ENCODE measurements at places on chromosomes 16 and 17.

- peak; percentile 70 for DNase-seq
These were observed at the start of gene CDH11 for GRCh38 chr16:65121870-65122723. Gene CDH11 (minus strand): TSS chr16:65122063. CDS start chr16:65004869, 117,194 bp downstream.

DNA sequence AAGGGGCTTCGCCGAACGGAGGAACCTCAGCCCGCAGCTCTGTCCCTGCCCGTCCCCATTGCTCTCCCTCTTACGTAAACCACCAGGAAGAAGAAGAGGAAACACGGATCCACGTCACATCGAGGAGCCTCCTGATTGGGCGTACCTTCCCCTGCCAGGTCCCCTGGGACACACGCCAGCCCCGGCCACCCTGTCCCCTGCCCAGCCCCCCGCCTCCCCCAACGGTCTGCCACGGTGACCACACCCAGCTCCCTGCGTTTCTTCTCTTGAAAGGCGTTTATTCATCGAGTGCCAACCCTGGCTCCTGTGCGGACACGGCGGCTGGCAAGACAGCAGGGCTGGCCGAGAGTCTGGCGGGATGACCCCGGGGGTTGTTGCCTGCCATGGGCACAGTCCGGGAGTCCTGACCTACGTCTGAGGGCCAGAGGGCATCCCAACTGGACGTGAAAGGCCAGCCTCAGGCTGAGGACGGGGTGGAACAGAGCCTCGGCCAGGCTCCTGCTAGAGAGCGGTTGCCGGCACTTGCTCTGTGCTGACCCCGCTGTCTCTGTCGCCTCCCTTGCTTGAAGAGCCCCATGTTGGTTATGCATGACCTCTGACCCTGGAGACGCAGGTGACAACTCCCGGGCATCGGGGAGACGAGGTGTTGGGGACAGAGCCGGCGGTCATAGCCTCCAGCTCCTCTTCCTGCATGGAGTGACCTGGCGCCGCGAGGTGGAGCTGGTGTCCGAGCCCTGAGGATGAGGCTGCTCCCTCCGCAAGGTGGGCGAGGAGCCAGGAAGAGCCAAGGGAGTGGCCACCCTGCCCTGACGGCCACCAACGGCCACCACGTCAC, 40.5 kb upstream of the ACSF3 start:
- DNase-seq = no peak

DNA sequence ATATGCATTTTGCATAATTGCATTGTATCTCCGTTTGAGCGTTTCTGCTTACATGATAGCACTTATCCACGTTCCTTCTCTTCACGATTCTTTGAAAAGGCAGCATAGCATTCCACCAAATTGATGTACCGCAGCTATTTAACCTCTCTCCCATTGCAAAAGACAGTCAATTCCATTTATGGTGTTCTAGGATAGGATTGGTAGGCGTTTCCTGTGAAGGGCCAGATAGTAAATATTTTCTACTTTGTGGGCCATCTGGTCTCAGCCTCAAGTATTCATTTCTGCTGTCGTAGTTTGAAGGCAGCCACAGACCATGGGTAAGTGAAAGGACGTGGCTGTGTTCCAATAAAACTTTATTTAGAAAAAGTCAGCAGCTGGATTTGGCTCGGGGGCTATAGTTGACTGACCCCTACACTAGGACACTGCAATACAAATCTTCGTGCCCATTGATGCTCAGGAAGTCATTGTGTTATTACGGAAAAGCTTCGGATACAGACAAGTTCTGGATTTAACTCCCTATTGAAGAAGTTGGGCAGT, 10.1 kb downstream of the SNX29 start:
- no peak for DNase-seq

GRCh38 chr16:30786936-30787612, at the start of gene ZNF629:
Gene ZNF629 (minus strand): TSS chr16:30787205. CDS start chr16:30784482, 2,723 bp downstream.
- peak; percentile 78 for DNase-seq

DNA sequence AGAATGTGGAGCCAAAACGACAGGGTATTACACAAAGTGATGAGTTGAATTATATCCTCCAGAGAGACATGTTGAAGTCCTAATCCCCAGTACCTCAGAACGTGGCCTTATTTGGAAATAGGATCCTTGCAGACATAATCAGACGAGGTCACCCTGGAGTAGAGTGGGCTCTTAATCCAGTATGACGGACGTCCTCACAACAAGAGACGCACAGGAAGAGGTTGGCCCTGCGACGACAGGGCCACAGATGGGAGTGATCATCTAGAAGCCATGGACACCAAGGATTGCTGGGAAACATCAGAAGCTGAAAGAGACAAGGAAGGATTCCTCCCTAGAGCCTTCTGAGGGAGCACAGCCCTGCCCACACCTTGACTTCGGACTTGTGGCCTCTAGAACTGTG, 142.4 kb upstream of the AXIN2 start:
- DNase-seq = no peak

DNA sequence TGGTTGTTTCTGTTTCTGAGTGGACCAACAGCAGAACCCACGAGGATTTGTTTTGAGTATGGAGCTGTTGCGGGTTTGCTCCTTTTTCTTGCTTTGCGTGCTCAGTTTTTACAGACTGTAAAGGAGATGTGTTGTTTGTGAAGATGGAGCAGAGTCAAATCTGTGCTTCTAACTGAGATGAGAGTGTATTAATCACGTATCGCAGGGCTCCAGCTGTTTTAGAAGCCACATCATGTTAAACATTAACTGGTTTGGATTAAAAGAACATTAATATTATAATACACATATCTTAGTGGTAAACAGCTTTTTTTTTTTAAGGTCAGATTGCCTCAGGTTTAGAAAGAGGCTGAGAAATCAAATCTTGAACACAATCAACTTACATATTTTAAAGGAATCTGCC, 69.4 kb downstream of the YPEL2 start:
- no peak for DNase-seq

DNA sequence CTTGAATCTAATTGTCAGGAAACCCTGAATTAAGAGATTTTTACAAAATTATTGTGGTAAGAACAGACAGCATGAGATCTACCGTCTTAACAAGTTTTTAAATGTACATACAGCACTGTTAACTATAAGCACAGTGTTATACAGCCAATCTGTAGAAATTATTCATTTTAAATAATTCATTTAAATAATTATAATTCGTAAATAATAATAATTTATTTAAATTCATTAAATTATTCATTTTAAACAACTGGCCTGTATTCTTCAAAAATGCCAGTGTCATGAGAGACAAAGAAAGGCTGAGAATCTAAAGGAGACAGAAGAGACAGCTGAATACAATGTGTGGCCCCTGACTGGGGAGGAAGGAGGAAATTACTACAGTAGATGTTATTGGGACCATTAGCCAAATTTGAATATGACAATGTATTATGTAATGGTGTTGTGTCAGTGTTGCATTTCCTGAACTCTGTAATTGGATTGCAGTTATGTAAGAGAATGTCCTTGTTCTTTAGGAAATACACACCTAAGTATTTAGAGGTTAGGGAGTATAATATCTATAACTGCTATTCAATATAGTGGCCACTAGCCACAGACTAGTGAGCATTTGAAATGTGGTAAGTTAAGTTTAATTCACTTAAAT, 2.3 kb downstream of the RSAD1 start:
- DNase-seq = no peak

- no peak for DNase-seq
These were observed 10.0 kb downstream of the TUFM start for GRCh38 chr16:28835864-28836760.

GRCh38 chr16:82329504-82330192, 159.6 kb upstream of the MPHOSPH6 start:
- no peak for DNase-seq

DNA sequence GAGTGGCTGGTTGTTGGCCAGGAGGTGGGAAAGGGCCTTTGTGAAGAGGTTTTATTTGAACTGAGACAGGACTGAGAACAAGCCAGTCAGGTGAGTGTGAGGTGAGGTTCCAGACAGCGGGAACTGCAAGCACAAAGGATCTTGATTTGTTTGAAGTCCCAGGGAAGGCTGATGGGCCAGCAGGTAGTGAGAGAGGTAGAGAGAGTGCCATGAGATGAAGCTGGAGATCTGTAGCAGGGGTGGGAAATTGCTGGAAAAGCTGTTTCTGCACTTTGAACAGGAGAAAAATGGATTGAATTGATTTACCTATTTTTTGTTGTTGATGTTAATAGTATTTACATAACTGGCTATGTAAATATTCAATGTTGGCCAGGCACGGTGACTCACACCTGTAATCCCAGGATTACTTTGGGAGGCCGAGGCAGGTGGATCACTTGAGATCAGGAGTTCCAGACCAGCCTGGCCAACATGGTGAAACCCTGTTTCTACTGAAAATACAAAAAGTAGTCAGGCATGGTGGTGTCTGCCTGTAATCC, 7.7 kb upstream of the DCTPP1 start:
- DNase-seq = no peak

DNA sequence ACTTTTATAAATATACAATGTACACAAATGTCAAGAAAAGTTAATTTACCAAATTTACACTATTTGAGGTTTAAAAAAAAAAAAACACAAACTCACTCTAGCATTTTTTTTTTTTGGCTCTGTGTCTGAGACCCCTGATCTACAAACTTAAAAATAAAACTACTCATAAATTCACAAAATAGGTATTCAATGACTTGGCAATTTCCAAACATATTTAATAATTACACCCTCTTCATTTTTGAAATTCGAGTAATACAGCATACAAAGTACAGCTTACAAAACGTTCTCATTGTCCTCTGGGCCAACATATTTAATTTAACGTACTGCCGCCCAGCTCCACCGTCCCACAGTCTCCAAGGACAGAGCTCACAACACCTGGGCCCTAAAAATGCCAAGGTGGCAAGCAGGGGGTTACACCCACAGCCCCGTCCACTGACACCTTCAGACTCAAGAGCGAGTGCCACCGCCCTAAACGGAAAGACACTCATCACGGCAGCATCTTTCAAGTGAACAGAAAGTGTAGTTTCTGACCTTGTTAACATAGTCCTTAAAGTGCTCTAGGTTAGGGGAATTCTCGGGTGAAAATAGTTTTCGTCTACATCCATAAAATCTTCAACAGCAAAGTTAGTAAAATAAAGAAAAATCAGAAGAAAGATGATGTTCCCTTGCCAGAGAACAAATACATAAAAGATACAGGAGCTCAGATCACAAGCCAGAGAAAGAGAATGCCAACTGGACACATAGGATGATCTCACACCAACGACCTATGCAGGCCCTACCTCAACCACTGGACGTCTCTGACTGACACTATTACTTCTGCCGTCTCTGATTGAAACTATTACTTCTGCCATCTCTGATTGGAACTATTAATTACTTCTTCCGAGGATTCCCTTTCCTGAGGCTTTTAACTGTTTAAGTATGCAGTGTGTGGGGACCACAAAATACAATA, 4.2 kb downstream of the ADCY9 start:
- no peak for DNase-seq

- no peak for DNase-seq
These were observed 84.6 kb upstream of the GRIN2A start for GRCh38 chr16:10266809-10267208.

DNA sequence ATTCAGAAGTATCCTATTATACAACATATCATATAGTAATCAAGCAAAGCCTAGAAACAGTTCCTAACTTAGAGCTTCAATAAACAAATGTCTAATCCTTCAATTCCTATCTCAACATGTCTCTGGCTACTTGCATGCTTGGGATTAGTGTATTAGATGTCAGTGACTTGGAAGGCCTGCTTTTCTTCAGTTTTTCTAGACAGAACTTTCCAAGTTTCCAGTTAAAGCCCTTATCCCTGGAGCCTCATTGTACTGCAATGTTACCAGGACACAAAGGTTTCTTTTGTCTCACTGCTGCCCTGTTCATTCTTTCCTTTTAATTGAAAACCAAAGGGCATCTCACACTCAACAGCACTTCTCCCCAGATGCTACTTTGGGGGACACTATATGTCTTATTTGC, 16.5 kb downstream of the PSME3IP1 start:
- DNase-seq = no peak

DNA sequence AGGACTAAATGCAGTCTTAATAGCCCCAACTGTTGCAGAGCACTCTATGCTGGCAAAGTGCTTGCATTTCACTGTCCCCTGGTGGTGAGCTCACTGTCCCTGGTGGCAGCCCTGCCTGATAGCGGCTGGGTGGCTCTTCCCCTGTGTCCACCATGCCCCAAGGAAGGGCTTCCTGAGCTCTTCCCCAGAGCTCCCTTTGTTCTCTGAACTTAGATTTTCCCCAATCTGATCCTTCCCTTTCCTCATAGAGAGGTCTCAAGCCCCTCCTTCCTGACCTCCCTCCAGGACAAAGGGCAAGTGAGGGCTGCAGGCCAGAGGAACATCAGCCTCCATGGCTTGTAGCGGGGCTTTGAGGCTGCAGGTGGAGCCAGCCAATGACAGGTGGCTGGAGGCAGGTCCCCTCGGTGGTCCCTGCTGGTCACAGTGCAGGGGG, 17.0 kb downstream of the BEAN1 start:
- no peak for DNase-seq

DNA sequence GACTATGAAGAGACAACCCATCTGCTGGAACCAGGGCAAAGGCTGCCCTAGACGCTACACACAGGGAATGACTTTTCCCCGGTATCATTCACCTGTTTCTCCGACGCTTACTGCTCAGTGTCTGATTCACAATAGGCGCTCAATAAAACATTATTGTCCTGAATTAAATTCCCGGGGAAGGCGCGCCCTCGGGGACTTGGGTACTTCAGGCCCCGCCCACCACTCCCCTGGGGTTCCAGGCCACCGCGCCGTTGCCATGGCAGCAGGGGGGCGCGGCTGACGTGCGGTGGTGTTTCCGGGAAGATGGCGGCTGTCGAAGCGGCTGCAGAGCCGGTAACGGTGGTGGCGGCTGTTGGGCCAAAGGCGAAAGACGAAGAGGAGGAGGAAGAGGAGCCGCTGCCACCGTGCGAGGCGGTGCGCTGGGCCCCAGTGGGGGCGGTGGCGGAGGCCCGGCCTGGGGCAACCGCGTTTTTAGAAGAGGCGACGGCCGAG, at the start of gene RUNDC1:
RUNDC1 (plus strand) TSS at position 292 of the 492 bp plus-strand sequence; CDS start at position 304, 12 bp downstream.
- DNase-seq = peak; percentile 97

DNA sequence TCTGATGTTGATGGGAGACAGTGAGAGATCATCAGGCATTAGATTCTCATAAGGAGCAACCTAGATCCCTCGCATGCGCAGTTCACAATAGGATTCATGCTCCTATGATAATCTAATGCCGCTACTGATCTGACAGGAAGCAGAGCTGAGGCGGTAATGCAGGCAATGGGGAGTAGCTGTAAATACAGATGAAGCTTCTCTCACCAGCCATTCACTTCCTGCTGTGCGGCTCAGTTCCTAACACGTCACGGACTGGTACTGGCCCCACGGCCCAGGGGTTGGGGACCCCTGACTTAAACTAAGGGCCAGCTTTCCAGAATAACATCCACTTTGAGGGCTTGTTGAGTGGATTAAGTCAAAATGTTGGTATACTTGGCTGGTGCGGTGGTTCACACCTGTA, 2.6 kb upstream of the TMEM219 start:
- no peak for DNase-seq

GRCh38 chr16:88367560-88367959, 15.2 kb upstream of the ZNF469 start:
- DNase-seq = peak; percentile 22

- DNase-seq = no peak
These were observed 9.8 kb upstream of the RFFL start for GRCh38 chr17:35073183-35073790.

GRCh38 chr17:72076678-72077030, 44.2 kb upstream of the SOX9 start:
- no peak for DNase-seq
